Urinary bladder (tissue), 4 donors: ENCODE measurements at places on chromosomes 3 and 15. TPM values are rescaled to one million over a fixed set of nuclear protein-coding genes. Genes with fewer than 3 reads are reported as not detected.

Gene RBP2
- polyA plus RNA-seq = not detected

Gene TMEM207
- polyA plus RNA-seq = not detected

Gene SLITRK3
- polyA plus RNA-seq = 0.66 TPM

Gene CDC25A
- polyA plus RNA-seq = 0.32 TPM

Gene DZIP1L
- polyA plus RNA-seq = 7.2 TPM

Gene C15orf39
- 26.4 TPM for polyA plus RNA-seq

Gene PRICKLE2
- polyA plus RNA-seq = 22.4 TPM

Gene DNAH12
- polyA plus RNA-seq = 0.01 TPM

Gene UNC13C
- 0.04 TPM for polyA plus RNA-seq

Gene SLC6A1
- 0.75 TPM for polyA plus RNA-seq

Gene CHRM5
- 0.03 TPM for polyA plus RNA-seq

Gene ATP13A5
- not detected for polyA plus RNA-seq

Gene IL5RA
- polyA plus RNA-seq = 0.13 TPM

Gene SLC7A14
- 0.22 TPM for polyA plus RNA-seq

Gene CCR1
- polyA plus RNA-seq = 7.3 TPM

Gene DAPK2
- 1.3 TPM for polyA plus RNA-seq

Gene PIGZ
- 10.8 TPM for polyA plus RNA-seq

Gene ZNF770
- polyA plus RNA-seq = 17.3 TPM

Gene TMF1
- polyA plus RNA-seq = 18.7 TPM

Gene CIP2A
- polyA plus RNA-seq = 2.6 TPM

Gene PIGBOS1
- polyA plus RNA-seq = 22.9 TPM

Gene ERICH6
- polyA plus RNA-seq = not detected

Gene IQCF6
- not detected for polyA plus RNA-seq

Gene LRTM1
- polyA plus RNA-seq = not detected

Gene C3orf49
- polyA plus RNA-seq = not detected

Gene LRRK1
- polyA plus RNA-seq = 12.3 TPM

Gene IGF2BP2
- polyA plus RNA-seq = 6.8 TPM

Gene ASB14
- not detected for polyA plus RNA-seq

Gene ZBTB11
- 9.0 TPM for polyA plus RNA-seq

Gene MAGEL2
- 0.89 TPM for polyA plus RNA-seq

Gene CLRN1
- not detected for polyA plus RNA-seq

Gene HTR3E
- polyA plus RNA-seq = not detected

Gene GALNT15
- 121 TPM for polyA plus RNA-seq
